AG04449 (cell line): ENCODE measurements at places on chromosomes 16 and 17.

- no peak for DNase-seq
Observed at GRCh38 chr16:1773703-1774447, 941 bp upstream of the MRPS34 start.

- no peak for DNase-seq
Observed at GRCh38 chr17:67353161-67353560, 13.2 kb downstream of the PSMD12 start.

DNA sequence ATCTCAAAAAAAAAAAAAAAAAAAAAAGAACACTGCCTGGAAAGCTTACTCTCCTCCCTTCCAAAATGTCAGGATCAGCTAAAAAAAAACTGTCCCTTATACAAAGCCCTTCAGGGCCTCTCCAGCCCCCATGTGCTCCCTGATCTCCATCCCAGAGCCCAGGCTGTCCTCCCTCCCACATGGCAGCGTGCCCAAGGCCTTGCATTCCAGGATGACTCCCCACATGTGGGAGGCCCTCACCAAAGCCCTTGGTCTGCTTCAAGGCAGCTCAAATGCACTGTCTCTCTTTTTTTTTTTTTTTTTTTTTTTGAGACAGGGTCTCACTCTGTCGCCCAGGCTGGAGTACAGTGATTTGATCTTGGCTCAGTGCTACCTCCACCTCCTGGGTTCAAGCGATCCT is 2.3 kb downstream of the FDXR start:
- no peak for DNase-seq

DNA sequence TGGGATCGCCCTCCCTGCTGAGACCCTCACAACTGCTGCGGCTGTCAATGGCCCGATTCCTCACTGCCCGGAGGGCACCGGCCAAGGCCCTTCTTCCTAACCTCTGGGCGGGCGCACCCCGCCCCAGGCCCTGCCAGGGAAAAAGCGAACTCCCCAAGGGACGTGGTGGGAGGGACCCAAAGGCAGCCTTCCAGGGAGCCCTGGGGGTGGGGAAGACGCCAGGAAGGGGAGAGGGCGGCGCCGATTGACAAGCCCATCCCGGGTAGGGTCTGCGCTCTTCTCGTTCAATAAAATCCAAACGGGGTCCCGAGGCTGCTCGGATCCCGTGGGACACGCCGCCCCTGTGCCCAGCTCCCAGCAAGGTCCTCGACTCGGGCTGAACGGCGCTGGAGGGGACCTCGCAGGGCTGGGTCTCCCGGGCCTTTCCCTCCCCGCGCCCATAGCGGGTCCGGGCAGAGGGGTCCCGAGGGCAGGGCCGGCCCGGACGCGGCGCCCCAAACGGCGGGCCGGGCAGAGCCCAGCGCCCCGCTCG is 416 bp downstream of the KIFC3 start:
- DNase-seq = no peak

- DNase-seq = peak; percentile 97
Observed at GRCh38 chr17:48486557-48486956, 44.3 kb downstream of the HOXB1 start.

DNA sequence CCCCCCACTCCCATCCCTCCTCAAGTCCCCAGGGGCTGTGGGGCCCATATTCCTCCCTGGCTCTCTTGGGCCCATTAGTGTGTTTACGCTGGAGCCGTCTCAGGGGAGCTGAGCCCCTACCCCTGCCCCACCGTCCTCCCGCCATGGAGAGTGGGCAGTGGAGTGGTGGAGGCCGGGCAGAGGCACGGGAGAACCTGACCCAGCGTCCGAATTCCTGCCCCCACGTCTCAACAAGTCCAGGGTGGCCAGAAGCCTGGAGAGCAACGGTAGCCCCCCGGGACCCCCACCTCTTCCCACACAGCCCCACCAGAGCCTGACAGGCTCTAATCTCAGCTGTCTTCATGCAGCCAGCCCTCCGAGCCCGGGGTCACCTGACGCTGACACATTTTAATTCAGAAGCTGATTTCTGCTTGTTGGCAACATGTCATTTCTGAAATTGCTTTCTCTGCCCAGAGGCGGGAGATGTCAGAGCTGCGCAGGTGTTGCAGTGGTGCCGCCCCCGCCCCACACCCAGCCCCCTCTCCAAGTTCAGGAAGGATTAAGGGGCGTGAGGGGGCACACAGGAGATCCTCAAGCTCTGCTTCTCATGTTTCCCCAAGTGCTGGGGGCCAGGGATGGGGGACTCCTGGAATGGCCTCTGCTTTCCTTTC is 32.6 kb downstream of the WNT9B start:
- DNase-seq = no peak

DNA sequence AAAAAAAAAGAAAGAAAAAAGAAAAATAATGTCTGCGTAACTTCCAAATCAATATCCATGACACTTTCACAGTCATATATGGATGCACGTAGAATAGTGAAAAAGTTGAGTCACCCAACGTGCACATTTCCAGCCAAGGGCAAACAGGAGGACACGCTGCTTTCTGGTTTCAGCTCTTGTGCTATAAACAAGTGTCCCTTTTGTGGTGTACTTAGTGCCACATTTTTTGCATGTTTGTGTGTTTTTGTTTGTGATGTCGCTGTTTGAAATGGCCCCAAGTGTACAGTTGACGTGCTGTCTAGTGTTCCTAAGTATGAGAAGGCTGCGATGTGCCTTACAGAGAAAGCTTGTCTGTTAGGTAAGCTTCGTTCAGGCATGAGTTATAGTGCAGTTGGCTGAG is 2.9 kb downstream of the CHD9 start:
- DNase-seq = no peak

DNA sequence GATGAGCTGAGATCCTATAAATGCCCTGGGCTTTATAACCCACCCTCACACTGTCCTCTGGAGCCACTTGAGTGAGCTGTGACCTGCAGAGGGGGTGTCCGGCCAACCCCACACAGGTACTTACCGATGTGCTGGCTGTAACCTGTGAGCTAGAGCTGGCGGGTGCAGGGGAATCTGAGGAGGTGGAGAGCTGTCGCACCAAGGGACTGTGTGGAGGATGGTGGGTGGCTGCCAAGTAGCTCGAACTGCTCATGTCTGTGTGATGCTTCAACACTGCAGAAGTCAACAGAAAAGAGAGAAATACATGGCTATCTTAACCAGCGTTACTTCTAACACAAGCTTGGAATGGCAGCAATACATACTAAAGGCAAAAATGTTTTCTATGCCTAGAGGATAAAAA is 39.4 kb downstream of the STH start:
- DNase-seq = no peak

- no peak for DNase-seq
Observed at GRCh38 chr17:48760411-48760810, 31.9 kb upstream of the HOXB13 start.

- no peak for DNase-seq
Observed at GRCh38 chr16:51884773-51885172, 662.2 kb downstream of the TOX3 start.

GRCh38 chr17:50422738-50423137 is 3.3 kb upstream of the ACSF2 start:
- no peak for DNase-seq

DNA sequence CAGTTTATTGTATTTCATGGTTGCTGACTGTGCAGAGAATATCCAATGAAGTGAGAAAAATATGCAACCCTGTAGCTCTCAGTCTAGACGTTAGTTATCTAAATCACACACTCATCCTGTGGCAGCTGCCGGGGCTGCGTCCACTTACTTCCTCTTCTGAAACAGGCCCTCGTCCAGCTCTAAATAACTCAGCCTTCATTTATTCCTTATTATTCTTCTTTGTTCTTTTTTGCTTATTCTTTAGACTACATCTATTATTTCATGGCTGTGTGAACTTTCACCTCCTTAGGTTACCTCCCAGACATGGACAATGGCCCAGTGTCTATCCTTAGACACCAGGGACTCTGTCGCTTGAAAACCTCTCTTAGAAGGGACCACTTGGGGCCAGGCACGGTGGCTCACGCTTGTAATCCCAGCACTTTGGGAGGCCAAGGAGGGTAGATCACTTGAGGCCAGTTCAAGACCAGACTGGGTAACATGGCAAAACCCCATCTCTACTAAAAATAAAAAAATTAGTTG is 3.4 kb upstream of the THUMPD1 start:
- DNase-seq = no peak

- DNase-seq = no peak
Observed at GRCh38 chr17:57601143-57601735, 143.9 kb downstream of the CCDC182 start.

DNA sequence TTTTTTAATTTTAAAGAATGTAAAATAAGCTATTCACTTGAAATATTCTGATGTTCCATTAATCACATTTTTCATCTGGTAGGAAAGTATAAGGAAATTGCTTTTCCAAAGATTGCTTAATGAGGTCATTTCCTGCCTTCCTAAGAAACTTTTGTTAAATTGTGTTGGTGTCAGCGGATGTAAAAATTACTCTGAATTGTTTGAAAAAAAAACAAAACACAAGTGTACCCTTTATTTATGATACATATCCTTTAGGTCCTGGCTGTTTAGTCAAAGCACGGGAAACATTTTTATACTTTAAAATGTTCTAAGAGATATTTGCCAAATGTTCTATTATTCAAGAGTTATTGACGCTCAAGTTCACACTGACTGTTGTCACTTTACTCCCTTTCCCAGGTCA is 1357.4 kb upstream of the GOT2 start:
- DNase-seq = no peak

- no peak for DNase-seq
Observed at GRCh38 chr16:85709766-85710585, 21.2 kb upstream of the GINS2 start.

DNA sequence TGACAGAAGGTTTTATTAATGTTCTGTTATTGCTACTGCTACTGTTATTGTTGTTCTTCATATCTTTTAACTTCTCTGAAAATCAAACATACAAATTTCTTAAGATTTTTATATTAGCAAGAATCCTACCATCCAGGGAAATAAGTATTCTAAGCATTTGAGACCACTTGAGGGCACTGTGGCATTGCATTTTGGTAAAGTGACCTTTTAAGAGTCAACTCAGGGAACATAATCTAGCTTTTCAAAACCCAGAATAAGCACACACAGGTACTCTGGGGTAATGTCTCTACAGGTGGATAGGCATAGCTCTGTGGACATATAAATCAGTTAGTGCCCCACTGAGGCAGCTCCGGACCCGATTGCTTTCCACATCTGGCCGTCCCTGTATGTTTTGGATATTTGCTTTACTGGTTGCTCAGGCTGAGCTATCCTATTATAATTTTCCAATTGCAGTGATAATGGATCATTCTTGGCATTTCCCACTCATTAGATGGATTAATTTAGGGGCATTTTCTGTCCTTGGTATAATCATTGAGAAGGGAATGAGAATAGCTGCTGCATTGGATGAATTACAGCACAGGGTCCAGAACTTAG is 1425.1 kb upstream of the CDH8 start:
- DNase-seq = peak; percentile 4

DNA sequence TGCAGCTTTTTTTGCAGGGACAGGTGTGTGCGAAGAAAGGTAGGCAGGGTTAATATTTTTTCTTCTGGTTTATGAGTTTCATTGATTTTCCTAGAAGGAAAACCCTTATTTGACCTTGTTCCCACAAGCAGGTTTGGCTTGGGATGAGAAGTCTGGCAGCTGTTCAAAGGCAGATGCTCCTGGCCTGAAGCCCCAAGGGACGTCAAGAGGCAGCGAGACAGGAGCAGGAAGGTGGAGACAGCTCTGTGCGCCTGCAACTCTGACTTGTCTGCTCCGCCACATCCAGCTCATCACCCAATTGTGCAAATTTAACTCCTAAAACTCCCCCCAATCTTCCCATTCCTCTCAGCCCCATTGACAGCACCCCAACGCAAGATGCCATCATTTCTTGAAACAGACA is 136.8 kb upstream of the XYLT1 start:
- DNase-seq = no peak

DNA sequence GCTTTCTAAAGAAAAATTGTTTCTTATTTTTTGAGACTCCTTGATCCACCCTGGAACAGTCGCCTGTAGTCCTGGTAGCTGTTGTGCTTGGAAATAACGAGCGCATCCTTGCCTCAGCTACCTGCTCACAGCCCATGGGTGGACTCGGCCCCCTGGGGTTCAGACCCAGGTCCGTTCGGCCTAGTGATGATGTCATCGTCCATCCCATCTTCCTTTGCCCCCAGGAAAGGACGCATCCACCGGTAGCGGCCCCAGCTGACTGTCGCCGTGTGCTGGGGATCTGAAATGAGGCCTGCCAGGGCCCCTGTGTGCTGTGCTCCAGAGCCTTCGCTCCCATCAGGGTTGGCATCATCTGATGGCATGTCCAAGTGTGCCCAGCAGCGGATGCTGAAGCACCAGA is 12.0 kb upstream of the CACNG1 start:
- DNase-seq = no peak

DNA sequence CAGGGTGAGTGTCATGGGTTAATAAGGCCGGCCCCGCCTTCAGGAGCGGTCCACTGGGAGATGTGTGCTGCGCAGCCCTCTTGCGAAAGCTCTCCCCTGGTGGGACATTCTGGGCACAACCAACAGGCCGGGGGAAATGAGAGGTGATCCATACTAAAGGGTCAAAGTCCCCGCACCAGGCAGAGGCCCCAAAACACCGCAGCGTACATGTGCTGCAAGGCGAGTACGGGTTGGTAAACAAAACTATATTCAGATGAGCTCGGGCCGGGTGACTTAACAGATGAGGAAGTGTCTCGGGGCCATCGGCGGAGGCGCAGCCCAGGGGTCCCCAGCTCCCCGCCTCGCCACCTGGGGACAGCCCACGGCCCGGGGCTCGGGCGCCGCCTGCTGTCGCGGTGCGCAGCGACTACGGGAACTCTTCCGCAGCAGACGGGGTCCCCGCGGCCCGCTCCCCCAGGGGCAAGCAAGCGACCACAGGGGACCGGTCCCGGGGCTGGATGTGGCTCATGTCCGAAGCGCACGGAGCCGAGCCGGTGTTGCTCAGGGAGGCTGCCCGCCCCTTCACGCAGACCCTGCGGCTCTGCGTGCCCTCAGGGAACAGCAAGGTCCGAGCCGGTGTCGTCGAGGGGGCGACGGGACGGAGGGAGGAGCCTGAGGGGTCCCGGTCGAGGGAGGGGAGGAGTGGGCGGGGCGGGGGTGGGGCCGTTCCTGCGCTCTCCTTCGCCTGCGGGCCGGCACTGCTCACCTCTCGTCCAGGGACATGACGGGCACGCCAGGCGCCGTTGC is at the start of gene RAB37:
Gene RAB37 (plus strand): TSS at position 744 of the 786 bp plus-strand sequence. CDS start 17 bp downstream, at position 761.
- no peak for DNase-seq

DNA sequence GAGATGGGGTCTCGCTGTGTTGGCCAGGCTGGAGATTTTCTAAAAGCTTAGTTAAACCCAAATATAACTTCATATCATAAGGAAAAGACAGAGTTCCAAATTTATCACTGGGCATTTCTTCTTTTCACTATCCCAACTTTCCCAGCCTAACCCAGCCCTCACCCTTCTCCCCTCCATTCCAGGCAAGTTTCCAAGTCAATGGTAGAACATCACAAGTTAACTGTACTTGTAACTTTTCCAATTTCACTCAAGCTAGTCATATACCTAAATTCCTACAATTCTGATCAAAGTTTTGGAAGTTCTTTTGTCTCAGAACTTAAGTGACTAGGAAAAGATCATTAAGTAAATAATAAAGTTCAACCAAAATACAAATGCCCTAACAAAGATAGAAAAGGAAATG is 61.2 kb downstream of the USP32 start:
- DNase-seq = no peak
